ENCODE measurements at places on chromosomes 6 and 20. TPM values are rescaled to one million over a fixed set of nuclear protein-coding genes. Genes with fewer than 3 reads are reported as not detected.

RAD21L1 gene
- not detected for polyA plus RNA-seq

KHDRBS2 gene
- polyA plus RNA-seq = 28.5 TPM

UNC5CL gene
- 1.0 TPM for polyA plus RNA-seq

HCRTR2 gene
- 7.5 TPM for polyA plus RNA-seq

NHLRC1 gene
- polyA plus RNA-seq = 1.2 TPM

CGA gene
- not detected for polyA plus RNA-seq

FILIP1 gene
- polyA plus RNA-seq = 1.4 TPM

SLC17A4 gene
- 0.10 TPM for polyA plus RNA-seq

MMP24 gene
- polyA plus RNA-seq = 68.9 TPM

SULF2 gene
- polyA plus RNA-seq = 27.0 TPM

MED20 gene
- polyA plus RNA-seq = 21.2 TPM

WFDC5 gene
- not detected for polyA plus RNA-seq

GPR63 gene
- polyA plus RNA-seq = 1.2 TPM

PRDM13 gene
- not detected for polyA plus RNA-seq

OR2H1 gene
- polyA plus RNA-seq = not detected

LTB gene
- polyA plus RNA-seq = not detected

PNISR gene
- 391 TPM for polyA plus RNA-seq

SERPINB1 gene
- not detected for polyA plus RNA-seq

NMBR gene
- polyA plus RNA-seq = not detected

MEP1A gene
- not detected for polyA plus RNA-seq

ABHD16B gene
- polyA plus RNA-seq = not detected

OR2B6 gene
- polyA plus RNA-seq = not detected

KCNS1 gene
- polyA plus RNA-seq = not detected

RTEL1 gene
- 29.2 TPM for polyA plus RNA-seq

ERVFRD-1 gene
- polyA plus RNA-seq = not detected

HLA-DOA gene
- polyA plus RNA-seq = not detected

PRPH2 gene
- polyA plus RNA-seq = not detected

OR2H2 gene
- not detected for polyA plus RNA-seq

EYA4 gene
- 2.9 TPM for polyA plus RNA-seq

SSTR4 gene
- polyA plus RNA-seq = not detected

BRPF3 gene
- polyA plus RNA-seq = 12.6 TPM

CALHM5 gene
- not detected for polyA plus RNA-seq

NFKBIE gene
- polyA plus RNA-seq = 15.1 TPM

BNIP5 gene
- polyA plus RNA-seq = not detected

TMC2 gene
- polyA plus RNA-seq = 0.66 TPM

IDH3B gene
- polyA plus RNA-seq = 296 TPM

TMEM244 gene
- polyA plus RNA-seq = not detected
